ENCODE measurements at places on chromosomes 2 and 18. TPM values are rescaled to one million over a fixed set of nuclear protein-coding genes. Genes with fewer than 3 reads are reported as not detected.

The FKBP1B gene
- total RNA-seq: 16.8 TPM

The ADD2 gene
- not detected for total RNA-seq

The CELF4 gene
- total RNA-seq: not detected

The CTAGE1 gene
- total RNA-seq: not detected

The SNORC gene
- total RNA-seq: 4.0 TPM

The SKOR2 gene
- total RNA-seq: not detected

The FEV gene
- not detected for total RNA-seq

The MREG gene
- 3.1 TPM for total RNA-seq

The ZAP70 gene
- total RNA-seq: not detected

The ARL6IP6 gene
- total RNA-seq: 36.5 TPM

The SGO2 gene
- total RNA-seq: 20.5 TPM

The DSG2 gene
- total RNA-seq: not detected

The M1AP gene
- not detected for total RNA-seq

The NCKAP5 gene
- 3.0 TPM for total RNA-seq

The LRPPRC gene
- total RNA-seq: 94.0 TPM
